ENCODE measurements at places on chromosomes 2 and 18. TPM values are rescaled to one million over a fixed set of nuclear protein-coding genes. Genes with fewer than 3 reads are reported as not detected.

DNA sequence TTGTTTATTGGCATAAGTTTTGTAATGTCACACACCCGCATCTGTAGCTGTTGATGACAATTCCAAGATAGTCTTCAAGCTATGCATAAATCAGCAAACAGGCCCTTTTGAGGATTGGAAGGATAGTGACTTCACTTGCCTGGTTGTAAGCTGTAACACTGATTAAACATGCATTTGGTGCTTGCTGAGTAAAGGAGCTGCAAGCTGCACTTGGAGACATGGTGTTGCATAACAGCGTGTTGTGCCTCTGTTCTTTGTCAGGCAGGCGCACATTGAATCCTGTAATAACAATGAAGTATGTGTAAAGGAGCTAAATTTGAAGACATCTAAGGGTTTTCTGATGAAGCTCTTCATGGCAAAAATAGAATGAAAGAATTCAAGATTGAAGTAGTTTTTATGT lies 68.7 kb upstream of the TTC27 start:
- DNase-seq: no peak

- no peak for DNase-seq
Observed at GRCh38 chr18:3689986-3690763, 240.2 kb downstream of the TGIF1 start.

GRCh38 chr2:99571954-99572353 lies 82.1 kb upstream of the REV1 start:
- no peak for DNase-seq

The MRO gene
- not detected for total RNA-seq

- no peak for DNase-seq
Observed at GRCh38 chr2:177682836-177683660, 290.5 kb downstream of the AGPS start.

The IL1RL2 gene
- total RNA-seq: 0.60 TPM

GRCh38 chr2:237932731-237933131 lies 34.1 kb upstream of the UBE2F start:
- DNase-seq: no peak

- DNase-seq: no peak
Observed at GRCh38 chr18:75923169-75923568, 495.7 kb upstream of the SMIM21 start.

The LGALSL gene
- 0.73 TPM for total RNA-seq

GRCh38 chr2:122734766-122735424 lies 979.4 kb downstream of the TSN start:
- DNase-seq: no peak

The EML4 gene
- 57.1 TPM for total RNA-seq

GRCh38 chr2:239763433-239764097 lies 261.6 kb downstream of the NDUFA10 start:
- DNase-seq: no peak

The CROCC2 gene
- not detected for total RNA-seq

- DNase-seq: no peak
Observed at GRCh38 chr2:42060028-42060427, 12.2 kb downstream of the PKDCC start.

The NTSR2 gene
- not detected for total RNA-seq

DNA sequence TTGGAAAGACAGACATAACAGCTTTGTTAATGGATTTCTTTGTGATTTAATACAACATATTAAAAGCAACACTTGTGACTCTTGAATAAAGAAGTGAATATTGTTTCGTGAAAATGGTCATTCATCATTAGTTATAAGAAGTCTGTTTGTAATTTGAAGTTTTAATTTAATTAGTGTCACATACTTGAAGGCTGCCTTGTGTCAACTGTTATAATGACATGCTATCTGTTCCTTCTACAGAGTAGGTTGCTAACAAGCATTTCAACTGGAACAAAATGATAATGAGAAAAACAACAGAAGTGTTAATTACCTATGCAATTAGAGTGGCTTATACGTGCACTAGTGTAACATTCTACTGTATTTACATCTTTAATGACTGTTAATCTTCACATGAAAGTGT lies 624.7 kb downstream of the LRP1B start:
- DNase-seq: no peak

The CYP27A1 gene
- 0.15 TPM for total RNA-seq

DNA sequence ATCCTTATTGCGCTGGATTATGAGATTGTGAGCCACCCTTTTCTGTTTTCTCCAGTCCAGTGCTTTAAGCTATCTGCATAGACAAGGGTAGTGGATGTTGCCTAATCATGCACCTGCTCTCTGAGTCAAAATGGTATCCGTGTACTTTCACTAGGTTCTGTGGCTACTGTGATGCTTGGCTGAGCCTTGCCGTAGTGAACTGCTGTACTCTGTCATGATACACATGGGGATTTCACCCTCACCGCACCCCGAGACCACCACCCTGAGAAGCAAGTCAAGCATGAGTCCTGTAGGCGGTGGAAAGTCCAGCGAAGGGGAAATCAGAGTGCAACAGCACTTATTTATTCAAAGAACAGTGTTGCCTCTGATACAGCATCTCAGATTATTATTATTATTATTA lies 55.0 kb downstream of the ARHGAP25 start:
- no peak for DNase-seq

The IL1R1 gene
- 19.6 TPM for total RNA-seq

The IL1F10 gene
- not detected for total RNA-seq

DNA sequence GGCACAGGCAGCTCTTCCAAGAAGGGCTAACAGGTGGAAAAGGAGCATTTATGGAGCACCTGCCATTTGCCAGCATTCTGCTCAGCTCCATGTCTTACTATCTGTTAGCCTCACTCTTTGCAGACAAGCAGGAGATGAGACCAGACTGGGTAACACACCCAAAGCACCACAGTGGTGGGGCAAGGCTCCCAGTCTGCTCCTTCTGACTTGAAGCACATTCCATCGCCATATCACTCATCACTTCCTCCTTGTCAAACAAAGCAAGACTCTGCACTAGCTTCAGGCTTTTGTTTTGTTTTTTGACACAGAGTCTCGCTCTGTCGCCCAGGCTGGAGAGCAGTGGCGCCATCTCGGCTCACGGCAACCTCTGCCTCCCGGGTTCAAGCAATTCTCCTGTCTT lies 182.8 kb downstream of the MGAT5 start:
- DNase-seq: no peak

GRCh38 chr2:207352978-207353671 lies 176.6 kb upstream of the CREB1 start:
- DNase-seq: no peak

GRCh38 chr2:48190230-48190629 lies 283.9 kb upstream of the FBXO11 start:
- no peak for DNase-seq

The SERPINB11 gene
- not detected for total RNA-seq

The ST8SIA5 gene
- total RNA-seq: not detected

The VWA3B gene
- total RNA-seq: not detected

DNA sequence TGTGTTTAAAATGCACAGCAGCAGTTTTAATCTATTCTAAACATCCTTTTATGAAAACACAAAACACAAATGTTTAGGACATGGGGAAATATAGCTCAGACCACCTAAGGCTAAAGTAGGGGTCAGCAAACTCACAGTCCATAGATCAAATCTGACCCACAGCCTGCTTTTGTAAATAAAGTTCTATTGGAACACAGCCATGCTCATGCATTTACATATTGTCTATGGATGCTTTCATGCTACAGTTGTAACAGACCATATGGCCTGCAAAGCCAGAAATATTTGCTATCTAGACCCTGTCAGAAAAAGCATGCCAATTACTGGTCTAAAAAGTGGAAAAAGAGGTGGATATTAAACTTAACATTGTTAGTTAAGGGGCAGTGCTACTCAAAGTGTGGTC lies 1105.4 kb upstream of the KLHL29 start:
- no peak for DNase-seq

- no peak for DNase-seq
Observed at GRCh38 chr2:196431957-196432356, 207.6 kb upstream of the CCDC150 start.

GRCh38 chr18:59189746-59190145 lies 30.2 kb upstream of the GRP start:
- no peak for DNase-seq

GRCh38 chr2:128315829-128316776 lies 2.6 kb downstream of the HS6ST1 start:
- peak; percentile 3 for DNase-seq

The TSPYL6 gene
- not detected for total RNA-seq

All from activated T-cell treated with anti-CD3 and anti-CD28 coated beads, Interleukin-2, amount 50 U/mL, for 4 hours (primary cell).